ENCODE measurements at places on chromosomes 2 and 18.

DNA sequence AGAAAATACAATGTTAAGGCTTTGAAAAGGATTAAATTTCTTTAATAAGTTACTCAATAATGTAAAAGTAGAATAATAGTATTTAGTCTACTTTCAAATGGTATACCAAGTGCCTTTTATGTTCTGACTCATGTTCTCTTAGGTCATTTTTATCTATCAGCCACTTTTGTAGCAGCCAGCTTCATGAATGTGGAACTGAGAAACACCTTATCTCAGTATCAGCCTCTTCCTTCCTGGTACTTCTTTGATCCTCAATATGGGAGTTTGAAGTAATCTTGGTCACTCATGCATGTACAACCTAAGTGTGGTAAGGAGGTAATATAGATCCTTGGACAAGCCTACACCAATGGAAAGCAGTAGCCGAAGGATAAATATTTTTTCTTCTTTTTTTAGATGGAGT is 180.4 kb upstream of the NRXN1 start:
- no peak for DNase-seq

DNA sequence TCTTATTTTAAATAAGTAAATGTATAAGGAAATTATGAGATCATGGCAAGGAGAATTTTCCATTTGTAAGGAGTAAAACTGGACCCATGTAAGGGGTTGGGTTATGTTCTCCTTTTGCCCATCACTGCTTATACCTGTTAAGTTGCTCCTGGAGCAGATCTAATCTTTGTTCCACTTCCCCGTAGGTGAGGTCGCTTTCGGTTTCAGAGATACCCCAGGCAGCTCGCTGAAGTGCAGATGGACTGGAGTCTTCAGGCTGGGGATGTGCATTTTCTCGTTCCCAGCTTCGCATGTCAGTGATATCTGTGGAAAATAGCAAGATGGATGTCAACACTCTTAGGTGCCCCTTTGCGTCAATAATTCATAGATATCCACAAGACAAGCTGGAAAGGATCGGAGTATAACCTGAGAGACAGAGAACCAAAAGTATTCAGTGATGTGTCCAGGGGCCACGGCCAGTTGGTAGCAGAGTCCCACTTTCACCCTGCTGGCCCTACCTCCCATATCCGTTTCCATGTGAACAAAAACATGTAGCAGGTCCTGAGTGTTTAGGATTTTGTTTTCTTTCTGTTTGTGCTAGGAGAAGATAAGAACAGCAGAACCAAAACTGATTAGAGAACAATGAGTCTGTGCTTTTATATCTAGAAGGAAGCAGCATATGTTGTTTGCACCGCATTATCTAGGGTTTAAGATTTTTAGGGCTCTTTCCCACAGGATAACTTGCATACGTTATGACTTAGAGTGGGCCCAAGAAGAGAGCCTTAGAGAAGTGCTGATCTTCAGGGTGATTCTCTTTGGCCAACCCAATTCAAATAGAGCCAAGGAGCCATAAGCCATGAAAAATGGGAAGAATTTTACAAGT is 36.0 kb downstream of the GCA start:
- no peak for DNase-seq

GRCh38 chr2:43877782-43878464 is 39.2 kb downstream of the ABCG8 start:
- DNase-seq, result peak; percentile 16

DNA sequence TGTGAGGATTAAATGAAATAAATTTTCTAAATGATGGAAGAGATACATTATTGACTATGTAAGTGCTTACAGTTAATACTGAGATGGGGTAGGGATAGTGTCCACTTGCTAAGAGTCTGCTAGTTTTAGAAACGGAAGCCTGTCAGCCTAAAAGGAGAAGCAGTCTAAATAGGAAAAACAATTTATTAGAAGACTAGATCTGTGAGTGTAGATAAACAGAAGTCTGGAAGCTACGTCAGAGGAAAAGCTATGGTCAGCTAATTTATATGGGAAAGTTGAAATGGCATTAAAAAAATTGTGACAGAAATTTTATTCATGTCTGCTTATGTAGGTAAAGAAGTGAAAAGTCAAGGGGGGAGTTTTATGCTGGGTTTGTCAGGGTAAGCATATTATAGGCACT is 1338.4 kb upstream of the CHAC2 start:
- DNase-seq, result no peak

DNA sequence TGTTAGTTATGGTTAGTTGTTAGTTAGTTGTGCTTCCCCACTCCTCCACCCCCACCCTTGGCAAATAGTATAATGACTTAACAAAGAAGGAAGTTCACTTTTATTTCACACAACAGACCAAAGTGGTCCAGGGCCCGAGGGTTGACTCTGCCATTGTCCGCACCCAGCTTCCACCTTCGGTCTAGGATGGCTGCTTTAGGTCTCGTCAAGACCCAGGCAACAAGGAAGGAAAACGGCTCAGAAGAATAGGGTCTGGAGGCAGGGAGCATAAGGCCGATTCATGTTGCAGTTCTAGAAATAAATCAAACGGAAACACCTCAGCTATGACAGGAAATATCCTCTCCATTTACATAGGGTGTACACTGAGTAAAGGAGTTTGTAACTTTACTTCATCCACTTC is 206.0 kb upstream of the CXCR4 start:
- DNase-seq, result no peak

- DNase-seq, result no peak
These were observed 6.0 kb downstream of the GPC1 start for GRCh38 chr2:240441326-240441992.

GRCh38 chr2:69459936-69460335 is 22.7 kb upstream of the NFU1 start:
- no peak for DNase-seq
